Activated T-cell treated with anti-CD3 and anti-CD28 coated beads, Interleukin-2, amount 50 U/mL, for 72 hours (primary cell): ENCODE measurements at places on chromosomes 5 and 9. TPM values are rescaled to one million over a fixed set of nuclear protein-coding genes. Genes with fewer than 3 reads are reported as not detected.

The F2RL2 gene
- not detected for total RNA-seq

- no peak for DNase-seq
Measured at GRCh38 chr9:78559449-78559885, 262.5 kb downstream of the PSAT1 start.

The SLC45A2 gene
- total RNA-seq: not detected

The NR2F1 gene
- total RNA-seq: not detected

The UBE2D2 gene
- total RNA-seq: 342 TPM

The MELK gene
- total RNA-seq: 51.4 TPM

GRCh38 chr5:174064171-174064570, 18.7 kb downstream of the NSG2 start:
- no peak for DNase-seq

GRCh38 chr9:114834386-114834785, 28.5 kb upstream of the TNFSF15 start:
- DNase-seq: no peak

The ISOC1 gene
- 20.4 TPM for total RNA-seq

GRCh38 chr9:134987376-134987775, 69.7 kb upstream of the FCN1 start:
- DNase-seq: no peak

GRCh38 chr5:140481758-140482157, 65.7 kb upstream of the EIF4EBP3 start:
- DNase-seq: no peak

The PRR7 gene
- 12.1 TPM for total RNA-seq

GRCh38 chr9:94937214-94937903, 210.9 kb downstream of the AOPEP start:
- no peak for DNase-seq

GRCh38 chr9:81377320-81377719, 312.0 kb downstream of the TLE1 start:
- no peak for DNase-seq

The ZNF474 gene
- total RNA-seq: 0.12 TPM

GRCh38 chr9:95284162-95285080, 33.1 kb downstream of the FANCC start:
- DNase-seq: no peak
